T-cell (primary cell): ENCODE measurements at places on chromosomes 1 and 21. TPM values are rescaled to one million over a fixed set of nuclear protein-coding genes. Genes with fewer than 3 reads are reported as not detected.

The CDC14A gene
- total RNA-seq, result 77.1 TPM

The CENPF gene
- 4.8 TPM for total RNA-seq

The KIAA1614 gene
- total RNA-seq, result 0.38 TPM

The IL19 gene
- not detected for total RNA-seq

The ITGB2 gene
- total RNA-seq, result 498 TPM

The TYW3 gene
- total RNA-seq, result 12.8 TPM

The MAP3K7CL gene
- total RNA-seq, result 9.1 TPM

The PDE4B gene
- total RNA-seq, result 54.1 TPM
